ENCODE measurements at places on chromosomes 13 and 19.

- DNase-seq = no peak
Measured at GRCh38 chr19:8615813-8616596, 5.5 kb upstream of the ADAMTS10 start.

DNA sequence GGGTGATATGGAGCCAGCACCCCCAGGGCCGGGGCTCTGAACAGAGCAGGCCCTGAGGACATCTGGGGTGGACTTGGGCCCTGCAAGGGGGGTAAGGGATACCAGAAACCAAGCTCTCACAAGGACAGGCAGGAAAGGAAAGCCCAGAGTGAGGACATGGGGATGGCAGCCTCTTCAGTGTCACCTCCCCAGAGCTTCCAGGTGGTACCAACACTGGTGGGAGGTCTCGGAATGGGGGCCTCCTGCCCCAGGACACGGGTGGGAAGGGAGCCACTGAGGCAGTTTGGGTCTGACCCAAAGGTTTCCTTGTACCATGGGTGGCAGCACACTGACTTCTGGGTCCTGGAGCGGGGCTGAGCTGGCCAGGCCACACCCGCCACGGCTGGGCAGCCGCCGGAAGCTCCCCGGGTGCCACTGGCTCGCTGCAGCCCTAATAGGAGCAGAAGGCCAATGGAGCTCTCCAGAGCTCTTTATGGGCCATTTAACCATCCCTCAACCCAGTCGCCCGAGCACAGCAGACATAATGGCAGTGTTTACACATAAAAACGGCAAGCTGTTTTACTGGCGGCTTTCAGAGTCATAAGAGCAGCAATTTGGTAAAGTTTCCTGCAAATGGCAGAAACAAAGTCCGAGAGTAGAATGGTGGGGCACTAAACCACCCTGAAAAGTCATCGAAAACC lies 59.3 kb downstream of the PEPD start:
- no peak for DNase-seq

DNA sequence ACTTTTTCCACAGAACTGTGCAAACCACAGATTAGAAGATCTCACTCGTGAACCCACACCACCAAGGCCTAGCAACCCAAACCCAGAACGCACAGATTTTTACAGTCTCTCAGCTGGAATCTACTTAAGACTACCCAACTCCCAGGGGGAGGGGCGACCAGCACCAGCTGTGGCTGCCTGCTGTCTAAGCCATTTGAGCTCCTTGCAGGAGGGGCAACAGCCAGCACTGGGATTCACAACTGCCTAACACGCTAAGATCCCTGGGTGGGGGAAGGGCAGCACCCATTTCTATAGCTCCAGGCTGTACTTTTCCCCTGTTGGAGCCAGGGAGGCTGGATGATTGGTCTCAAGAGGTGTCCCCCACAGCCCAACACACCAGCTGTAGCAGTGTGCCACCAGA lies 368.8 kb downstream of the SUCLA2 start:
- DNase-seq = peak; percentile 12

DNA sequence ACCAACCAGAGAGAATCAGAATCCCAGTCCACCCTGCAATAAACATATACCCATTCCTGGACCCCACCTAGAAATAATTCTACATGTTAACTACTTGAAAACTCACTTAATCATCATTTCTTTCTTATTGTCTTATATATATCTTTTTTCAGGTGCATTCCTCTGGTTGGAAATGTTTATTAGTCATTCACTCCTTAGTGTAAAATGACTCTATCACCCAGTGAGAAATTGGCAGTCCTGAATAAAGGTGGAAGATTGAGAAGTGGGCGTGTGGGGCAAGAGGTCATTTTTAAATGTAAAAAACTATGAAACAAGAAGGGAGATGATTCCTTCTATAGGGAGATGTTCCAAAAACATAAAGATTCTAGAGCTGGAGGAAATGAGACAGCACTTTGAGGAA lies 101.2 kb upstream of the MBNL2 start:
- no peak for DNase-seq

DNA sequence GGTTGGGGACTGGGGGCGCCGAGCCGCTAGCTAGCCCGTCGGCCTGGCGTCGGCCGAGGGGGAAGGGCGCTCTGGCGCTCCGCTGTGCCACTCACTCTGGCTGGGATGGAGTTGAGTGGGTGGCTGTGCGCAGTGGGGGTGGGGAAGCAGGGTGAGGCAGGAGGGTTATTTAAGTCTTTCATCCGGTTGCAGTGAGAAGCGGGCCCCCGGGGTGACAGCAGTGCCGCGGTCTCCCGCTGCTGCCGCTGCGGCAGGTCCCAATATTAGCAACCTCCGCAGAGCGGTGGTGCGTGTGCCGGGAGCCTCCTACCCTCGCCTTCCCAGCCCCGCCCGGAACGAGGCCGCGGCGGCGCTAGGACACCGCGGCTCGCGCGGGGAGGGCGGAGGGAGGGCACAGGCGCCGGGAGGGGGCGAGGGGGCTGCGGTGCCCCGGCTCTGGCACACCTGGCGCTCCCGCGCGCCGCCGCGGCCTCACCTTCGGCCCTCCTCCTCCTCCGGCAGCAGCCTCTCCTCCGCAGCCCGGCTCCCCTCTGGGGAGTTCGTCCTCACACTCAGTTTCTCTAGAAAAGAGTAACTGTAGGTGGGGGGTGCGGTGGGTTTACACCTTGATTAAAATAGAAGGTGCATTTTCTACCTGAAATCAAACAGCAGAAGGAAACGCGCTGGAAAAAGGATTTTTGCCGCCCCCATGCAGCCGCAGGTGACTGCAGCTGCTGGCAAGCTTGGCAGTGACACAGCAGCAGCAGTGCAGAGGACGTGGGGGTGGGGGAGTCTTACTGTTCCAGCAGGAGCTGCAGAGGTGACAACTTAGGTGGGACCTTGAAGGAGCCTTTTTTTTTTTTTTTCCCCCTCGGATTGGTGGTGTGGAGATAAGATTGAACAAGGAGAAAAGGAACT lies 4.5 kb downstream of the FGF9 start:
- DNase-seq = no peak

Measured in NCI-H524 treated with DMSO at 0.1 percent for 48 hours (cell line).